ENCODE measurements at places on chromosomes 6 and 20.

GRCh38 chr6:14953836-14954235 lies 292.0 kb upstream of the JARID2 start:
- no peak for DNase-seq

DNA sequence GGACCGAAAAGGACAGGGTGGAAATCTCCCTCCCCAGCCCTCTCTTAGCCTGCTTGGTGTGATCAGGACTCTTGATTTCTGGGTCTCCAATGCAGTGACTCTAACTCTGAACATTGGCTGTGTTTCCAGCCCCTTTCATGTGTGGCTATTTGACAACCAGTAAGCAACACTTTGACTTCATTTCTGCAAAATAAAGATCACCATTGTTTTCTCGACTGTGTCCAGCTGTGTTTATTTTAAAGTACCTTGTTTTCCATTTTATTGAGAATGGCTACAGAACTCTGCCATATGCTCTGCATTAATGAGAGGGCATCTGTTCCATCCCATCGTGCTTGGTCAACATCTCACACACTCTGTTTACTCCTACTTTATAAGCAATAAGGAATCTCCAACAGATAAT lies 60.9 kb upstream of the TAGAP start:
- no peak for DNase-seq

- no peak for DNase-seq
These were observed 65.3 kb upstream of the ID4 start for GRCh38 chr6:19771753-19772336.

DNA sequence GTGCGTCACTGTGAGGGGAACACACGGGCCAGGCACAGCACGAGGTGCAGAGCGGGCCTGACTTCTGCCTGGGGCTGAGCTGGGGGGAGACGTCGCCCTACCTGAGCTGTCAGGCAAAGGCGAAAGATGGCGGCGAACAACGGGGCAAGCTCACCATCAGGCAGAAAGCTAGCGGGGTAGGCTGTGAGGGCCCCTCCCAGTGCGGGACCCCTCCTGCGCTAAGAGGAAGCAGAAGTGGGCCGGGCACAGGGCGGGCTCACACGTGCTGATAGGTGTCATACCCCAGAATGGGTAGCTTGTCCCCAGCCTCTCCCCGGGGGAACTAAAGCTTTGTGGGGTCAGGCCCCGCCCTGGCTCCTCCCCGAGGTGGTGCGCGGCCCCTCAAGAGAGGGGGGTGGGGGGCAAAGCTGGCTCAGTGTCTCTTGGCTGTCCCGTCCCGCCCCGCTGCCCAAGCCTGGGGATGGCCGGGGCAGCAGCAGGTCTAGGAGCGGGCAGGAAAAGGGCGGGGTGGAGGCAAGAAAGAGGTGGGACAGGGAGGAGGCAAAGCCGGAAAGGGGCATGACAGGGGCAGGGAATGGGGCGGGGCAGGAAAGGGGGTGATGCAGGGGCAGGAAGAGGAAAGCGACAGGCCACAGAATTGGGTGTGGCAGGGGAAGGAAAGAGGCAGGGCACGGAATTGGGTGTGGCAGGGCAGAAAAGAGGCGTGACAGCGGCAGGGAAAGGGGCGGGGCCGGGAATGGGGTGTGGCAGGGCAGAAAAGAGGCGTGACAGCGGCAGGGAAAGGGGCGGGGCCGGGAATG lies 14.7 kb downstream of the UCKL1 start:
- no peak for DNase-seq

- no peak for DNase-seq
These were observed 24.3 kb upstream of the ZNF217 start for GRCh38 chr20:53617791-53618489.

DNA sequence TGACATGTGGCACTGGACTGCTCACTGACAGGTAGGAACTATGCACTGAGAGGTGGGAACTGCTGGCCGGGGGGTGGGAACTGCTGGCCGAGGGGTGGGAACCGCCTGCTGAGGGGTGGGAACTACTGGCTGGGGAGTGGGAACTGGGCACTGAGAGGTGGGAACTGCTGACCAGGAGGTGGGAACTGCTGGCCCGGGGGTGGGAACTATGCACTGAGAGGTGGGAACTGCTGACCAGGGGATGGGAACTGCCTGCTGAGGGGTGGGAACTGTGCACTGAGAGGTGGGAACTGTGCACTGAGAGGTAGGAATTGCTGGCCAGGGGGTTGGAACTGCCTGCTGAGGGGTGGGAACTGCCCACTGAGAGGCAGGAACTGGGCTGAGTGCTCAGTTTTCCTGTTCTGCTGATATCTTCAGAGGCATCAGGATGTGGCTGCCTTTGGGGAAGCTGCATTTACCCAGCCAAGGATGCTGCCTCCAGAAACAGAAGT lies 90.2 kb downstream of the THBS2 start:
- no peak for DNase-seq

GRCh38 chr6:30136570-30137286 lies 788 bp downstream of the TRIM40 start:
- DNase-seq: no peak

GRCh38 chr20:63664143-63664851 lies 6.2 kb downstream of the RTEL1 start:
- DNase-seq: no peak

DNA sequence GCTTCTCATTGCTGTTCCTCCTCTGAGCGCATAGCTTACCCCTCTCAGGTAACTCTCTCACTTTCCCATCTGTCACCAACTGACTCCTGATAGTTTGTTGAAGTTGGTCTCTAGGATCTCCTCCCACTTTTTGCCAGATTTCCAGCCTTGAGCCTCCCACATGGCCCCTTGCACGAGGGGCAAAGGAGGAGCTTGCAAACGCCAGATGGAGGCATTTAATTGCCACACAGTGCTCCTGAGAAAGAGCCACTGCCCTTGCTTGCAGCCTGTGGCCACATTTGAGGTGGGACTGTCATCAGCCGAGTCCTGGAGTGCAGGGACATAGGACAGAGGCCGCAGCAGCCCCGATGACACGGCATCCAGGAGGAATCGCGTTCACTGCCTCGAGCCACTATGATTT lies 348.7 kb downstream of the SMOC2 start:
- DNase-seq: no peak

- no peak for DNase-seq
These were observed 55.3 kb downstream of the RARS2 start for GRCh38 chr6:87534377-87535047.

GRCh38 chr6:139639507-139639906 lies 265.1 kb upstream of the CITED2 start:
- no peak for DNase-seq

DNA sequence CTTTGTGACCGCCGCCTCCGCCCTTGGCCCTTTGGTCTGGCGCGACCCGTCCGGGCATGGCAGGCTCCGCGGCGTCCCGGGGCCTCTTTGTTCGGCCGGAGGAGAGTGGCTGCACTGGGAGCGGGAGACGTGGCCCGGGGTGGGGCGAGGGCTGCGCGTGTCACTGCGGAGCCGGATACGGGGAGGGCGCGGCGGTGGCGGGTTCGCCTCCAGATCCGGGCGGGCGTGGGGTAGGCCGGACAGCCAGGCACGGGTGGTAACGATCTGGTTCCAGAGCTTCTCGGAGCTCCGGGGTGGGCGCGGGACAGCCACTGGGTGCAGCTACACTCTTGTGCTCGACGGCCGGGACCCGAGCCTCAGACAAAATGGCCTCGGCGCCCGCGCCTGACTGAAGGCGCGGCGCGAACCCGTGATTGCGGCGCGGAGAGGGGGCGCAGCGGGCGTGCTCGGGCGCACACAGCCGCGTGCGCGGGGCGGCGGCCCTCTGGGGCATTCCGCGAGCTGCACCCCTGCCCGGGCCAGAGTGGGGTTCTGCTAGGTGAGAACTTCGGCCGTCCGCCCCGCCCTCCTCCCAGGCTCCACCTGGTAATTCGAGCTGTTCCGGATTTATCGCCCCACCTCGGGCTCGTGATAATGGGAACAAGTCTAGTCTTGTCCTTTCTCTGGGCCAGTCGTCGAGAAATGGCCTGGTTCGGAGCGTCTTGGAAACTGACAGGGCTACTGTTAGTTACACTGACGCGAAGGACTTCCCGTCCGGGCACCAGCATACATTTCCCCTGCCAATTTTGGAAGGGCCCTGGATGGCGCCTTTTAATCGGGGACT lies 1.0 kb downstream of the LOC128125822 start:
- DNase-seq: peak; percentile 59

DNA sequence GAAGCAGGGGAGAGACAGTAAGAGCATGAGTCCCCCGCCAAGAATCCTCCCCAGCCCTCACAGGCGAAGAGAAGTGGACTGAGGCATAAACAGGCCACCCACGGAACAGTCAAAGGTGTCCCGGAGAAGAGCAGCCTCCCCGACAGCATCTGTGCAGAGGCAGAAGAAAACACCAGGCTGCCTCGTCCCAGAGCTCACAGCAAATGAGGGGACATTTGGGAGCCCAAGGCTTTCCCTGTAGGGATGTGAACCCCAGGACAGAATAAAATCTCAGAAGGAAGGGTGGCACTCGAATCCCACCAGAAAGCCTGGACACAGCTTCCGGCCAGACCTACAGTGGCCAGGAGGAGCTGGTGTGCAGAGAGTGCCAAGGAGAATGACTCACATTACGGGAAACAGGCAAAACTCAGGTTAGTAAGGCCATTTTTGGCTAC lies 90.4 kb downstream of the DLL1 start:
- no peak for DNase-seq

DNA sequence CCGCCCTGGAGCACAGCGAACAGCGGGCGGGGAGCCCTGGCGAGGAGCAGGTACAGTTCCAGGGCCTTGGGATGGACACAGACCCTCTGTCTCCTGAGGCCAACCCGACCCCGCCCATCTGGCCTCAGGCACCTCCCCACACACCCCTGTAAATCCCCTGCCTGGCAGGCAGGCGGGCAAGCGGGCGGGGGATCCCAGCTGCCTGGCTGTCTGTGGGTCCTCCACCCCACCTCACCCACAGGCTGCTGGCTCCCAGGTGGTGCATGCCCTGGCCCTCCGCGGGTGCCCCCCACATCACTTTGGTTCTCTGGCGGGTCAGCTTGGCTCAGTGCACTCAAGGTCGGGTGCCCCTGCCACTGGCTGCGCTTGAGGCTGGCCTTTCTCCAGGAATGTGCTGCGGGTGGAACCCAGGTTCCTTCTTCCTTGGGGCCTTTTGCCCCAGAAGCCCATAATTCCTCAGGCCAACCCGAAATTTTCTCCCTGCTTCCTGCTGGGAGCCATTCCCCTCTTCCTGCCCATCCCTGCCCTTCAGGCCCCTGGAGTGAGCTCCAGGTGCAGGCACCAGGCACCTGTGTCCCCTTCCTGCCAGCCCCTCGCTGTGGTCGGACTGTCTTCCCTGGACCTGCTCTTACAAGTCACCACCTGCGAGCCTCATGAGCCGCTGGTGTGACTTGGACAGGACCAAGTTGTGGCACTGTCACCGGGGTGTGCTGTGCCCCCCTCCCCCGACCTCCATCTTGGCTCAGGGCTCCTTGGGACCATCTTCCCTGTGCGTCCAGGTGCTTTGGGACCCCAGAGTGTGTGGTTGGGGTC lies 5.3 kb upstream of the TNFRSF6B start:
- no peak for DNase-seq

DNA sequence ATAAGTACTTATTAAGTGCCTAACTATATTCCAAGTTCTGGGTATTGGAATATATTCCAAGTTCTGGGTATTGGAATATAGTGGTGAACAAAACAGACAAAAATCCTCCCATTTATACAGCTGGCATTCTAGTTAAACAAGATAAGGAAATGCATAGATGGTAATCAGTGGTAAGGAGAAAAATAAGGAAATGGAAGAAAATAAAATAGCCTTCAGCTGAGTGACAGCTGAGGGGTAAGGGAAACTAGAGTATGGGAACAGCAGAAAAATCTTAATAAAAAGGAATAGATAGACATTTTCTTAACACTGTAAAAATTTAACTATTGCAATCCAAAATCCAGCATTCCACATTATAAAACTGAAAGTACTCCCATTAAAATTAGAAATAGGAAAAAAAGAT lies 17.2 kb upstream of the WFDC10A start:
- no peak for DNase-seq

- DNase-seq: no peak
These were observed 30.9 kb upstream of the SMOC2 start for GRCh38 chr6:168410035-168410434.

DNA sequence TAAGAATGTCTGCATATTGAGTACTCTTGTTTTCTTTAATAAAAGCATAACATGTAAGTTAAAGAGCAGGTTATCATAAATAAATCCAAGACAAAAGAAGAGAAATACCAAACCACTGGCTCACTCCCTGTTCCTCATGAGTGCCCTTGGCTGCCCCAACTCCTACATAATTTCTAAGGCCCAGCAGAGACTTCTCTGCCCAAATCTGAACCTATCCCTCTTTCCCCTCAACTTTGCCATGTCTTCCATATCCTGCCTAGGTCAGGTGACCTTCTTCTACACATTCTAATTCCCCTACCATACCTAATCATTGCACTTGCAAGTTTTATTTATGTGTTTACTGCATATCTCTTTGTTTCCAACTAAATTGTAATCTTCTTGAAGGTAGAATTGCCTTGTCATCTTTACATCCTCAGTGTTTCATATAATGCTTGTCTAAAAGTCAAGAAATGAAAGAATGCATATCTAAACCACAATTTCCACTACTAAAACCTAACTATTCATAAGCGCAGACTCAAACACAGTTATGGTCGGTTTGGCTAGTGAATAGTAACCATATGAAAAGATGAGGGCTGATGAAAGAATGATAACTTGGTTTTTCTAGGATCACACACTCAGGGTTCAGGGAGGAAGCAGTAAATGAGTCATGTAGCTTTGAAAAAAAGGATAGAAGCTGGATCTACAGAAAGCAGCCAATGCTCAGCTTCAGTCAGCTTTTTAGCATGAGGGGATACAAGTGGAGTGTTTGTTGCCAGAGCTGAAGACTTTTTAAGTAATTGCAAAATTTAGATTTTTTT lies 53.3 kb upstream of the EYA4 start:
- DNase-seq: no peak

GRCh38 chr6:452301-453067 lies 60.9 kb downstream of the IRF4 start:
- no peak for DNase-seq

GRCh38 chr20:56925831-56926170 lies 296.7 kb downstream of the TFAP2C start:
- DNase-seq: no peak

DNA sequence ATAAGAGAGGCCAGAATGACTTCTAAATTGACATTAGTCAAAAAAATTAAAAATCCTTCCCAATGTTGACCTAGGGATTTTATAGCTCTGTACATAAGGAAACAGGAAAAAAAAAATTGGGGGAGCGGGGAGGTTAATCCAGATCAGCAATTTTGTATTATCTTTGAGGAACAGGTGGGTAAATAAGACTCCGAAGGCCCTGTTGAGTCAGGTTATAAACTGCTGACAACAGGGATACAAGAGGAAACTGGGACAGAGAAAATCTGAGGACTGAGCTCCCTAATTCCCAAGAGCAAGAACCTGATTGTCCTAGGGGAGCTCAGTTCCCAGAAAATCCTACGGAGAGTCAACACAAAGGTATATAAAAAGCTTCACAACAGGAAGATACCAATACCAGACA lies 26.8 kb upstream of the CRIP3 start:
- DNase-seq: no peak

- DNase-seq: no peak
These were observed 34.1 kb downstream of the PPP1R16B start for GRCh38 chr20:38839563-38839962.
